AG09309 (cell line): ENCODE measurements at places on chromosomes 13 and 19.

- DNase-seq: no peak
Observed at GRCh38 chr19:6777434-6777833, 4.9 kb downstream of the VAV1 start.

- no peak for DNase-seq
Observed at GRCh38 chr13:44050450-44051063, 170.9 kb downstream of the LACC1 start.

DNA sequence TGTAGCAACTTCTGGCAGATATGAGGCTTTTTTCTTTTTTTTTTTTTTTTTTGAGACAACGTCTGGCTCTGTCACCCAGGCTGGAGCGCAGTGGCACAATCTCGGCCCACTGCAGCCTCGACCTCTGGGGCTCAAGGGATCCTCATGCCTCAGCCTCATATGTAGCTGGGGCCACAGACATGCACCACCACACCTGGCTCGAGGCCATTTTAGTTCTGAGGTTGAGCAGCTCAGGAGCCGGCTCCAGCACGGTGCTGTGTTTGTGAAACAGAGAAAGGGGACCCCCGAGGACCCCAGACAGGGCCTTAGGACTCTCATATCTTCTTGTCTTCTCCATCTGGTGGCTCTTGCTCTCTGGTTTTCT lies 3.4 kb upstream of the FLT3LG start:
- DNase-seq: no peak

GRCh38 chr13:51832471-51833152 lies 12.4 kb downstream of the TMEM272 start:
- DNase-seq: peak; percentile 10

GRCh38 chr13:20940083-20940482 lies 37.5 kb upstream of the XPO4 start:
- DNase-seq: peak; percentile 57

DNA sequence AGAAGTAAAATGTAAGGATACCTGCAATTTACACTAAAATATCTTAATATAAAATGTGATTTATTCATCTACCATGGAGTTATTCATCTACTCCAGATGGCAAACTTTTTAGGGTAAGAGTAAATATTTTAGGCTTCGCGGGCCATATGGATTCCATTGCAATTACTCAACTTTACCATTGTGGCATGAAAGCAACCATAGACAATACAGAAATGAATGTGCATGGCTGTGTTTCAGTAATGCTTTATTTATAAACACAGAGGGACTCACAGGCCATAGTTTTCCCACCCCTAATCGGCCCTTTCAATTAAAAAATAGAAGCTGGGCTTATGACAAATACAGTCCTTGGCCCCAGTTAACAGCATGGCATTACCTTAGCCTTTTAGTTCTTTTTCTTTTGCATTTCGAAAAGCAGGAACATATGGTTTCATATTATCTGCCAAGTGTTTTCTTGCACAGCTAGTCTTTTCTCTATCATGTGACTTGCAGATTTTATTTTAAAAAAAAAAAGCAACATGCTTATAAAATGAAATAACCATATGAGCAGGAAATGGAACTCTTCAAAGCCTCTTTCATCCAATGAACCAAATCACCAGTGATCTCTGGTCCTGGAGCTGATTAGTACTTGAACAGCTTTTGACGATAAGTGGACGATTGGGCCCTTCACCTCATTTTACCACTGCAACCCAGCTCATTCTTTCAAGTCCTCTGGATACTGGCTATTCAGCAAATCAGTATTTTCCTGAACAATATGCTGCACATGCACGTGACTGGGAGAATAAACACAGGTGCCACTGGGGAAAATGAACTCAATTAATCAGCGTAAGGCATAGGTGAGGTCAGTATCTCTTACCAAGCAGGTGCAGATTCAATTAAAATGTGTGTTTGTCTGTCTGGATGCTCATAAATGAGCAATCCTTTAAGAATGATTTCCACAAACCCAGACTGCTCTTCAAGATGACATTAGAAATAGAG lies 63.9 kb downstream of the LHFPL6 start:
- DNase-seq: peak; percentile 14

DNA sequence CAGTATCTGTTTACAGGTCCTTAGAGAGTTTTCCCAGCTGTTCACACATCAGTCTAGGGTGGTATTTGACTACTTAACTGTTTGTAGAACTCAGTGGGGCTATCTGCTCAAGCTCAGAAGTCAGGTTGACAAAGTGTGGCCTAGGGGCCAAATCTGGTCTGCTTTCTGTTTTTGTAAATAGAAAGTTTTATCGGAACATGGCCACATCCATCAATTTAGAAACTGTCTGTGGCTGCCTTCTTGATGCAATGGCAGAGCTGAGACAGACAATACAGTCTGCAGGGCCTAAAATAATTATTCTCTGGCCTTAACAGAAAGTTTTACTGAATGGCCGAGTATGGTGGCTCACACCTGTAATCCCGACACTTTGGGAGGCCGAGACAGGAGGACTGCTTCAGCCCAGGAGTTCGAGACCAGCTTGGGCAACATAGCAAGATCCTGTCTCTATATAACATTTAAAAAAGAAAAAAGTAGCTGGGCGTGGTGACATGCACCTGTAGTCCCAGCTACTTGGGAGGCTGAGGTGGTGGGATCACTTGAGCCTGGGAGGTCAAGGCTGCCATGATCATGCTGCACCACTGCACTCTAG lies 2.4 kb downstream of the SMG9 start:
- DNase-seq: no peak

GRCh38 chr13:95870421-95870820 lies 182.8 kb downstream of the UGGT2 start:
- no peak for DNase-seq

DNA sequence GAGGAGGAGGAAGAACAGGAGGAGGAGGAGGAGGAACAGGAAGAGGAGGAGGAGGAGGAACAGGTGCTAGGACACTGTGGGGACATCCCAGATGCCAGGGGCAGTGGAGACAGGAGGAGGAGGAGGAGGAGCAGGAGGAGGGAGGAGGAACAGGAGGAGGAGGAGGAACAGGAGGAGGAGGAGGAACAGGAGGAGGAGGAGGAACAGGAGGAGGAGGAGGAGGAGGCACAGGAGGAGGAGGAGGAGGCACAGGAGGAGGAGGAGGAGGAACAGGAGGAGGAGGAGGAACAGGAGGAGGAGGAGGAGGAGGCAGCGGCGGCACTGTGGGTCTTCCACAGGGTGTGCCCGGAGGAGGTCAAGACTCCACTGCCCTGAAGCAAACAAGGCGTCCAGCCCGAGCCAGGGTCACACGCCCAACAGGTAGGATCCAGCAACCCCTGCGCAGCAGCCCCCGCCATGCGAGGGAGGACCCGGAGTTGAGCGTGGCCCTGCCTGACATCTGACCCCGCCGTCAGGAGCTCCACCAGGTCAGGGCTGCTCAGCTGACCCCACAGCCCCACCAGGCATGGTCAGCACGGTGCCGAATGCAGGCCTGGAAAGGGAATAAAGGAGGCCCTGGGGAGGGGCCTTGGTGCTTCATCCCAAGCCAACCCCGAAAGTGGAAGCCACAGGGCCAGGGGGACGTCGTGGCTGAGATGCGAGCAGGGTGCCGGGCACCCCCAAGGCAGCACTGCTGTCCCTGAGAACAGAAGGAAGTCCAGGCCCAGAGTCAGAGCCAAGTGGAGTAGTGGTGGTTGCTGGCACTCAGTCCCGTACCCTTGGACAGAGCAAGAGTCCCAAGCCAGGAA lies 9.2 kb downstream of the SBNO2 start:
- DNase-seq: no peak

- DNase-seq: no peak
Observed at GRCh38 chr19:19213426-19214158, 1.8 kb downstream of the NCAN start.

DNA sequence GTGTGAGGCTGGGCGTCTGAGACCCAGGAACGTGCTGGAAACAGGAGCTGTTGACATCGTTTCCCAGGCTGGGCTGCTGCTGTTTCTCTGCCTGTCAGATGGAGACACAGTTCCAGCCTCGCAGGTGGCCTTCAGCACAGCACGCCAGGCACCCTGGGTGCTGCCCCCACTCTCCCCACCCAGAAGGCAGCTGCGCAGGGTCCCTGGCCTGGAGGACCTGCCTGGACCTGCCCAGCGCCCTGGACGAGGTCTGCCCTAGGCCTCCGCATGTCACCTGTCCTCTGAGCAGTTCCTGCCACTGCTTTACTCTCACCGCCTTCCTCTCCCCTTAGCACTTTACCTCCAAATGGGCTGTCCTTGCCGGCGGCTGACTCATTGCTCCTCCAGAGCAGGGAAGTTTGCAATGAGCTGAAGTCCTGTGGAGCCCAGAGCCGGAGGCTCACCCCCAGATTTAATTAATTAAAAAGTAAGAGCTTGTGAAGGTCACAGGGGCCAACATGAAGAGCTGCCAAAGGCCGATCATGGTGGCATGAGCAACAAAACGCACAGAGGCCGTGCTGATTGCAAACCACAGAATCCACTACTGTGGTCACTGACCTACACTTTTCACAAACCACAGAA lies 32.2 kb downstream of the C13orf46 start:
- no peak for DNase-seq

- DNase-seq: no peak
Observed at GRCh38 chr13:97174638-97175037, 47.5 kb upstream of the MBNL2 start.

- no peak for DNase-seq
Observed at GRCh38 chr13:24684600-24684998, 4.4 kb downstream of the ATP12A start.

- DNase-seq: no peak
Observed at GRCh38 chr13:71712988-71713653, 153.9 kb downstream of the DACH1 start.

DNA sequence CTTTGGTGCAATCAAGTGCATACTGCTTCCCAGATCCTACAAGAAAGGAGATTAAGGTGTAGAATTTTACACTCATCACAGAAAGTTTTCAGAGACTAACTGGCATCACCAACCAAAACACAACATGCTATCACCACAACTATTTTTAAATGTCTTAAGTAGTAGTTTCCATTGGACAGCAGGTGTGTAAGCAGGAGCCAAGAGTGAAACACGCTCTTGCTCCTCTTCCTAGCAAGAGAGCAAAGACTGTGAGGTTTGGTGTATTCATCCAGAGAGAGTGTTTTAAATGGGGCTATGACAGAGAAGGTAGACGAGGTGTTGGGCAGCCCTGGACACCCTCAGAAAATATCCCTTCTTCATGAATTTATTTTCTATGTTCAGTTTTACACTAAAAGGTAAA lies 12.5 kb upstream of the LILRA4 start:
- no peak for DNase-seq

DNA sequence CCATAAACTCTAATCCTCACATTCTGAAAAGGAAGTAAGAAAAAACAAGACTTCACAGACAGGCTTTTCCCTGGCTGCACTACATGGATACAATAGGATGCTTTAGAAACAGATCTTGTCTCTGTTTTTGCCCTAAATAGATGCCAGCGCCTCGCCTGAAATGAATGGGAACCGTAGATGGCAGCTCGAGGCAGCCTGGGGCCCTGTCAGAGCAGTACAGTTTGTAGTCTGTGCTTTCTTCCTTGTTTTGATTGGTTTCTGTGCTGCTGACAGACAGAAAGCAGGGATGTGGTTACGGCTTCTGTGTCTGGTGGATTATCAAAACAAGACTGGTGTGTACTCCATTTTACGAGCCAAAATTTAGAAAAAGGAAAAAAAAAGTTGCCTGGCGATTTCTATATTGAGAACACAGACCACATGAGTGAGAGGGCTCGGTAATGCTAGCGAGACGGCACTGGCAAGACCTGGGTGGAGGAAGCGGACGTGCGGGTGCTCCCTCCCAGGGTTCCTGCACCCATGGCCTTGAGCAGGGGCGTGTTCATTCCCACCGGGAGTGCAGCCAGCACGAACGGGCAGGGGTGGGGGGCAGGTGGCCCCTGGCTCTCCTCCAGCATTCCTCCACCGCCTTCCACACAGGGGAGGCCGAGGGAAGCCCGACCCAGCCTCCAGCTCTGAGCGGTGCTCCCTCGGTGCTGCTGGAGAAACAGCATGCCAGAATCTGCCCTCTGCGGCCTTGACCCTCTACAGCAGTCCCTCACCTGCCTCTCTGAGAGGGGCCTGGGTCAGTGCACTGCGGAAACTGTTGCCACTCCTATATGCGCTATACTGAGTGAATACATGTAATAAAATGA lies 37.6 kb upstream of the C1QTNF9 start:
- peak; percentile 59 for DNase-seq

- DNase-seq: no peak
Observed at GRCh38 chr13:104086210-104086609, 1020.0 kb upstream of the SLC10A2 start.

DNA sequence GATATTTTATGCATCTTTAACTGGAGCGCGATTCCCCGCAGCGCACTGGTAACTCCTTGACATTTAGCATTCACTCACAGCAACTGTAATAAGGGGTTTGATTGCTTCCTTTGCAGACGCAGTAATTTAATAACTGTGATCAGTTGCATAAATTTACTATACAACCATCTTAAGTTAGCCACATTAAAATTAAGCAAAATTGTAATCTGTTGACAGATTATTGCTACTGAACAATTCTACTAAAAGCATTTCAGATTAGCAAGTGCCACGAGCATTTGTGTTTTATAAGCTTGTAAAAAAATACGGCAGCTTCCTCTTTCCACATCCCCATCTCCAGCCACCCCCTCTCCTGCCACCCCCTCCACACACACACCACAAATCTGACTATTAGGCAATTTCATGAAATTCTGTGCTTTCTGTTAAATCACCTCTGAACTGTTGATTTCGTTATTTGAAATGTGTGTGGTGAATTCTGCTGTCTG lies 44.4 kb downstream of the TSHZ3 start:
- DNase-seq: peak; percentile 63

- no peak for DNase-seq
Observed at GRCh38 chr19:17078036-17078919, 2.7 kb downstream of the MYO9B start.

DNA sequence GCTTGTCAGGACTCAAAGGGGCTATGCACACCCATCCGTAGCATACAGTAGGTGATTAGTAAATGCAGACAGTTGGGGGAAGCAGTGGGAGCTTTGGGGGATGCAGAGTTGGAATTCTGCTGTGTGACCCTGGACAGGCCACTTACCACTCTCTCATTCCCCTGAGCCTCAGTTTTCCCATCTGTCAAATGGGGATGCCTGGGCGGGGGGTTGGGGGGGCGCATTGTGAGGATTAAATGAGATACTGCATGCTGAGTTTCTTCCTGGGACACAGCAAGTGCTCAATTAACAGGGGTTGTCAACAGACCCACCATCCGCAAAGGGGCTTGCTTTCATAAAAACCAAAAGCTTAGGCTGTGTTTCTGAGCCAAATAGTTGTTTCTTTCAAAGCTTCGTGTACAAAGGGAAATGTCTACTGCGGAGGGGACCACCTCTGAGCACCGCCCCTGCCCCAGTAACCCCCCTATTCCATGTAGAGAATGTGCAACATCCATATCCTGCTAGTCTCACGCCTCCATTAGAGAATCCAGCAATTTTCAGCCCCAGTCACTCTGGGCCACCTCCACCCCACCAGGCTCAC lies 132.4 kb downstream of the IER2 start:
- DNase-seq: no peak
